Vagina (tissue), 2 donors: ENCODE measurements at places on chromosomes 1 and 21.

- DNase-seq: no peak
These were observed 26.3 kb upstream of the DISP1 start for GRCh38 chr1:222788402-222789156.

DNA sequence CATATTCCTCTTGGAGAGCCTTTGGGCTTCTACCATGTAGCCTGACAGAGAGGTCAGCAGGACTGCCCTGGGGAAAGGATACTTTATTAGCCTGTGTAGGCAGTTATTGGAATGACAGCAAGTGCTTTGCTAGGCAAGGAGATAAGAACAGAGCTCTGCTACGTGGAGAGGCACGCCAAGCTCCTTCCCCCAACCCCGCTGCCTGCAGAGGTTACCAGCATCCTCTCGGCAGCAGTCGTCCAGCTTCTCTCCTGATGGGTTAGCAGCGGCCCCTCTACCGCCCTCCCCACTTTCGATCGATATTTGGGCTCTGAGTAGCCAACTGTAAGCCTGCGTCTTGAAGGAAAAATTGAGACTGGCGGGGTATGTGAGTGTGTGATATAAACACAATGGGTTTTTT lies 122.3 kb downstream of the DHRS3 start:
- DNase-seq: no peak

DNA sequence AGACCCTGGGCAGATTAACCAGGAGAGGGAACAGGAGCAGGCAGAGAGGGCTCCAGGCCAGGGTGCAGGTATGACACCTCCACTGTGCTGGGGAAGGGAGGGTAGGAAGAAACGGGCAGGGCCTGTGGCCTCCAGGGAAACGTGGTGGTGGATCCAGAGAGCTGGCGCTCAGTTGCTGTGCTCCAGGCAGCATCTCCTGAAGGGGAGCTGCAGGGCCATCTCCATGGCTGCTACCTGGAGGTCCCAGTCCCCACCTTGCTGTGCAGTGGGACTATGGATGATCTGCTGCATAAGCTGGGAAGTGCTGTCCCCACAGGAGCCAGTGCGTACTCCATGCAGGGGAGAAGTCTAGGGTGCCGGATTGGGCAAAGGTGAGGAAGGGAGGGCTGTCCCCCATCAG lies 125.9 kb upstream of the RUNX3 start:
- DNase-seq: no peak

DNA sequence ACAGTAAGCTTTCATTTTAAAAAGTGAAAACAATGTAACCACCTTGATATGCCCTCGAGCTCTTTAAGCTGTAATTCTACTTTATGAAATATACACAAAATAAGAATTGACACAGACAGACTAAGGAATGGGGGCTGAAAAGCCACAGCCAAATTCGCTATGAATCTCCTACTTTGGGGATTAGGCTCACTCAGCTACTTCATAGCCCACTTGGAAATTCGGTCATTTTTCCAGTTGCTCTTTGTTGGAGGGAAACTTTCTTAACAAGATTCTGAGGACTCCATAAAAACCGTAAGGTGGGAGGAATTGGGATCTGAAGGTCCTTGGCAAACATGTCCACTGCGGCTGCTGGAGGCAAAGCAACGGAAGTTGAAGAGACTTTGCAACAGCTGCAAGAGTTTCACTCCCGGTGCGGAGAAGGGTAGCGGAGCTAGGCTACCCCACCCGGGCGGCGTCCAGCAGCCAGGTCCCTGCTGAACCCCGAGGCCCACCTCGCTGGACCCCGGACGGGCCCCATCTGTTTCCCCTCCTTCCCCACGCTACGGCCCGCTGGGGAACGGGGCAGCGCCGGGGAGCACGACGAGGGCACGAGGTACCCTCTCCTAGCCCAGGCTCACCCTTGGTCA lies 634 bp downstream of the MYCBP start:
- no peak for DNase-seq

- DNase-seq: no peak
These were observed 857 bp downstream of the GPX7 start for GRCh38 chr1:52602856-52603600.

GRCh38 chr1:58287894-58288623 lies 258.5 kb downstream of the OMA1 start:
- DNase-seq: no peak

DNA sequence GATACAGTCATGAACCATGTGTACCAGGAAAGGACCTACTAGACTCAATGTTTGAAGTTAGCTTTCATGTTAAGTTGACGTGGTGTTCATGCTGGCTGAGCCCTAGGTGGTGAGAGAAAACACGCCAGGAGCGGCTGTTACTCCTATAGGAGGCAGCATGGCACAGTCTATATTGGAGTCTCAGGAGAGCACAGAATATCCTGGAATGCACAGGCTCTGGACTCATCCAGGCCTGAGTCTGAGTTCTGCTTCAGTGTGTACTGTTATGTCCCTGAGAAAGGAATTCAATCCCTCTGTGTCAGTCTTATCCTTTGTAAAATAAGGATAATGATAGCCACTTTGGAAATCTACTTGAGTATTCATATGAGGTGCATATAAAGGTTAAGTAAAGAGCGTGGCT lies 41.2 kb downstream of the DPT start:
- DNase-seq: no peak

DNA sequence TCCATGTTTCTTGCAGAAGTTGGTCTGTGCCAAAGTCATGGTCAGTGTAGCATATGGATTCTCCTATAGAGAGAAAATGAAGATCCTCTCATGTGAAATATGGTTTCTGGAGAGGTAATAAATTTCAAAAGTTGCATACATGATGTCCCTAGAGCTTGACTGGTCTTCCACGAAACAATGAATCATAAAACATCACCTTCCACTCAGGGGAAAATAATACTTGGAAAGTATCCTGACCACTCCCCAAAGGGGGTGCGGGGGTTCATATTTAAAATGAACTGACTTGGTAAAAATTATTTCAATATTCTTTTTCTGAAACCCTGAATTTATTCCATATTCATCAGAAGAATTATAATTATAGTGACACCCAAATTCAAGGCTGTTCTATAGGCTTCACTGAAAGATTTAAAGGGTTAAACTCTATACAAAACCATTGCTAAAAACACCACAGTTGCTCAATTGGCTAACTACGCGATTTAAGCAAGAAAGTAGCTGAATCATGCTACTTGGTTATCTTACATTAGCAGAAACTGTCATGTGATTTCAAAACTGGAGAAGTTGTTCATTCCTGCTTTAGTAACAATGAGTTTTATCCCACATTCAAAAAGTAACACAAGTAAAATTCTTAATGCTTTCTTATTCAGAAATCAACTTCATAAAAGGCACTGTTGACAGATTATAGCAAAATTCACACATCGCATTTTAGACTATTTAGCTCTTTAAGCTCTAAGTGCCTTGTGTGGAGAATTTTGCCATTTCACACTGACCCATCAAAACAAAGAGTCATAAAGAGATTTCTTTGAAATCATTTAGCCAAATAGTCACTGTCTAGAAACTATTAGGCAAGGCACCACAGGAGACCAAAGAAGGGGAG lies 5.3 kb downstream of the CREG1 start:
- DNase-seq: no peak

GRCh38 chr1:202798260-202798659 lies 10.0 kb downstream of the KDM5B start:
- no peak for DNase-seq

- DNase-seq: no peak
These were observed 351.7 kb downstream of the PBX1 start for GRCh38 chr1:164910671-164911070.

GRCh38 chr1:85494074-85494903 lies 29.3 kb upstream of the DDAH1 start:
- no peak for DNase-seq
